ENCODE measurements at places on chromosomes 6 and 20.

- peak; percentile 27 for DNase-seq
These were observed 90.1 kb upstream of the FOXC1 start for GRCh38 chr6:1519597-1519996.

- DNase-seq, result no peak
These were observed 318.6 kb upstream of the RUNX2 start for GRCh38 chr6:45009576-45009975.

- DNase-seq, result peak; percentile 1
These were observed 356.4 kb downstream of the CDH4 start for GRCh38 chr20:61608275-61609085.

DNA sequence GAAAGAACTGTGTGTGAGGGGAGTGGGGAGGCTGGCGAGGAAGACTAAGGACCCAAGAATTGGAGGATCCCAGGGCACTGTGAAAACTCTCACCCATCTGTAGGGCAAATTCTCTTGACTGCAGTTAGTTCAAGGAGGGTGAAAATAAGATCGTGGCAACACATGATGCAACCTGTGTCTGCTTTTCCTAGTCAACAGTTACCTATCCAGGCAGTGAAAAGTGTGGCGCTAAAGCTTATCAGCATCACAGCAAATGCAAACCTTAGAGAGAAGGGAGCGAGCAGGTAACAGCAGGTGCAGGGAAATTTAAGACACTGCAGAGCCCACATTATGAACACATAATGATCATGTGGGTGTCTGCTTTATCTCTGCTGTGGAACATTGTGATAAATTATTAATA, 97.7 kb upstream of the SGK1 start:
- no peak for DNase-seq

DNA sequence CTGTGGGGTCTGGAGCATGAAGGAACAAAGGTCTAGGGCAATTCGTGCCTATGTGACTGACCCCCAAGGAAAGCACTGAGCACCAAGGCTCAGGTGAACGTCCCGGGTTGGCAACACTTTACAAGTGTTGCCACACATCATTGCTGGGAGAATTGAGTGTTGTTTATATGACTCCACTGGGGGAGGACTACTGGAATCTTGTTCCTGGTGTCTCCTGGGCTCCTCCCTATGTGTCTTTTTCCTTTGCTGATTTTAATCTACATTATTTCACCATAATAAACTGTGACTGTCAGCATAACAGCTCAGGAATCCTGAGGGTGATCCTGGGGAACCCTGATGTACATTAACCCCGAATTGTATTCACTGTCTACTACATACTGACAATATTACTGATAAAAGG, 207.7 kb upstream of the BMP2 start:
- DNase-seq, result no peak

DNA sequence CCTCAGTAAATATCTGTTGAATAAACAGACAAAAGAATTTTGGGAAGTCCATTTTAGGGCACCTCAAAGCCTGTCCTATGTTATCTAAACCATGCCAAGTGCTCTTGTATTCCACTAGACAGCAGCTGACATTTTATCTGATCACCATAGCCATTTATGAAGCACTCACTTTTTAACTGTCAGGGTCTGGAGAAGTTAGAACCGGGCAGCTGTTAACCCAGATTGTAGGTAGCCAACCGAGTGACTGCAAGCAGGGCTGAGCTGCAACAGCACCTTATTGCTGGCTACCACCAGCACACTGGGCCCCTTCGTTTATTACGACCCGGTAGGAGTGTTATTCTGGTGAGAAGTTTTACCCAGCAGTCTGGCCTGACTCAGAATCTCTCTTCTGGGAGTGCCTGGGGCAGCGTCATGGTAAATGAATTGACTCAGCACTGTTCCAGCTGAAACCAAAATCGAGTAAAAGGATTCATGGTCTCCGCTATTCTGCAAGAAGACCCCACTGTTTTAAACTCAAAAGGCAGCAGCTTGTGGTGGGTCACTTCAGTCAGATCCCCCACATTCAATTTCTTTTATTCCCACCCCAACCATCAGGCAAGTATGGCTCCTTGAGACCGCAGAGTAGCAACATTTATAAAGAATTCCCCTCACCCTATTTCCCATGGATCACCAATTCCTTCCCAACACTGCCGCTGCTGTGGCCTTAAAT, 1.7 kb downstream of the UBE2V1 start:
- DNase-seq, result no peak

- DNase-seq, result no peak
These were observed 102.5 kb downstream of the GRM4 start for GRCh38 chr6:34043359-34043758.

GRCh38 chr20:51154708-51155690, 132.1 kb upstream of the KCNG1 start:
- no peak for DNase-seq

DNA sequence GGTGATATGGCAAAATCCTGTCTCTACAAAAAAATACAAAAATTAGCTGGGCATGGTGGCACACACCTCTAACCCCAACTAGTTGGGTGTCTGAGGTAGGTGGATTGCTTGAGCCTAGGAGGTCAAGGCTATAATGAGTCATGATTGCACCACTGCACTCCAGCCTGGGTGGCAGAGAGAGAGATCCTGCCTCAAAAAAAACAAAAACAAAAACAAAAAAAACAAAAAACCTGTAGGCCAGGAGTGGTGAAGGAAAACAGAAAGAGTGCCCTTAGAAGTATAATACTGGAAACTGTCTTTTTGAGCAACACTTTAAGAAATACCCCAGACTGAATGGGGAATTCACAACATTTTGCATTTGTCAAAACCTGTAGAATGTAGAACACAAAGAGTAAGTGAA, 85.3 kb downstream of the JARID2 start:
- no peak for DNase-seq

DNA sequence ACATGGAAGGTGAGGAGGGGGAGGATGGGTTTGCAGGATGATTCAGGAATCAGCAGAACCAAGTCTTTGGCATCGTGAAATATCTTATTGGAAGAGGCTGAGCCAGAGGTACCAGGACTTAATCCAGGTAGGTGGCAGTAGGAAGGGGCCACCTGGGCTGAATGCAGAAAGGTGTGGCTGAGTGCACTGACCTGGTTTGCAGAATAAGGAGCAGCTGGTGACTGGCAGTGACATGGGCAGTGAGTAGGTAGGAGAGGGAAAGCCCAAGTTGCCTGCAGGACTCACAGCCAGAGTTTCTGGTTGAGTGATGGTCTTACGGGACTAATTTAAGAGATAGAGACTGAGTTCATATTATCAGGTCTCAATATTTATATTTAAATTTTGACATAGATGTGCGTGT, 1.1 kb upstream of the PBOV1 start:
- DNase-seq, result no peak

DNA sequence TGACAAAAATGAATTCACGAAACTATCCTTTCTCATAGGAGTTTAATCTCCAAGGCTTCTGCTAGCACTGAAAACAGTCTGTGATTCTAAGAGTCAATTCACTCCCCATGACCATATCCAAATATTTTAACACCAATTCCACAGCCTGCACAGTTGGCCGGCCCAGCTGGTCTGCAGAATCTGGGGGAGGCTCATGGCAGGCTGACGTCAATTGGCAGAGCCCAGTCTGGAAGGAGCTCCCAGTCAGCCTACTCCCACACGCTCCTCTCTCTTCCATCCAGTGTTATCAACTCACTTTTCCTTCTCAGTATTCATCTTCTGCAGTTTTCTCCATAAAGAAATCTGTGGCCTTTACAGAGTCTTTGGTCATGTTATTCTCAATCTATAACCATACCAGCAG, 111.0 kb downstream of the TBXT start:
- no peak for DNase-seq

GRCh38 chr6:53894091-53894490, 99.3 kb downstream of the LRRC1 start:
- DNase-seq, result no peak

- DNase-seq, result no peak
These were observed 108.2 kb downstream of the SULF2 start for GRCh38 chr20:47676912-47677634.

- peak; percentile 30 for DNase-seq
These were observed 8.9 kb upstream of the TAAR5 start for GRCh38 chr6:132598473-132598872.

- no peak for DNase-seq
These were observed 52.5 kb upstream of the KHDRBS2 start for GRCh38 chr6:62338477-62338876.

DNA sequence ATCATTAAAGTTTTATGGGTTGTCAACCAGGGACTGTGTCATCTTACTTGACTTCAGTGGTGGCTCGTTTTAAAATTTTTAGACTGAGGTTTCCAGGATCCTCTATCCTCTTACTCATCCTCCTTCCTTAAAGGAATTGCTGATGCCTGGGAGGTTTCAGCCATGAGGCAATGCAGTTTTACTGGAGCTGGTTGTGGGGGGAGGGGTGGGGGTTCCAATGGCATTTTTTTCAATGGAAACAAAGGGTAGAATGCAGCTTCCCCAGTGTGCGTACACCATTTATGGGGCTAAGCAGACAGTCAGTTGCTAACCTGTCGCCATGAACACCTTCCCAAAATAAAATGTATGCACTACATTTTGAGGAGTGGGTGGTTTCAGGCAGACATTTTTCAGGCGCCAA, 88.0 kb downstream of the METTL24 start:
- no peak for DNase-seq

GRCh38 chr6:75098709-75099108, 107.1 kb downstream of the COL12A1 start:
- peak; percentile 10 for DNase-seq

DNA sequence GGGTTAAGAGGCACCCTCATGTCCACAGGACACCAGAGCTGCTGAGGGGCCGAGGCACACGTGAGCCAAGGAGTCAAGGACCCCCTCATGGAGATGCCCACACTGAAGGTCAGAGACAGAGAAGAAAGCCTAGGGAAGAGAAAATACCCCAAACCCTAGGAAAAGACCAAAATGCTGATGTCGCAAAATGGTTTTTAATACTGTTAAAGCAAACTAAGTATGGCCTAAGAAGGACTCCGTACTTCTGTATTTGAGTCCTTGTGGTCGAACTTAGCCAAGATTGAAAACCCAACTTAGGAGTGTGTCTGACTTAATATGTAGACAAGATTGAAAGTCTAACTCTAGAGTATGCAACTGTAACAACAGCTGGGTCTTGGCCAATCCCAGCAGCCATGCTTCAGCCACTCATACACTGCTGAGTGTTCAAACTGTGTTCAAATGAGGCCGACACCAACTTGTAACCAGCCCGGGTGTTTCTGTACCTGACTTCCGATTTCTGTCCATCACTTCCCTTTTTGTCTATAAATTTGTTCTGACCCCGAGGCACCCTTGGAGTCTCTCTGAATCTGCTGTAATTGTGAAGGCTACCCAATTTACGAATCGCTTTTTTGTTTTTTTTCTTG, 92.6 kb upstream of the AGPAT4 start:
- DNase-seq, result peak; percentile 96

DNA sequence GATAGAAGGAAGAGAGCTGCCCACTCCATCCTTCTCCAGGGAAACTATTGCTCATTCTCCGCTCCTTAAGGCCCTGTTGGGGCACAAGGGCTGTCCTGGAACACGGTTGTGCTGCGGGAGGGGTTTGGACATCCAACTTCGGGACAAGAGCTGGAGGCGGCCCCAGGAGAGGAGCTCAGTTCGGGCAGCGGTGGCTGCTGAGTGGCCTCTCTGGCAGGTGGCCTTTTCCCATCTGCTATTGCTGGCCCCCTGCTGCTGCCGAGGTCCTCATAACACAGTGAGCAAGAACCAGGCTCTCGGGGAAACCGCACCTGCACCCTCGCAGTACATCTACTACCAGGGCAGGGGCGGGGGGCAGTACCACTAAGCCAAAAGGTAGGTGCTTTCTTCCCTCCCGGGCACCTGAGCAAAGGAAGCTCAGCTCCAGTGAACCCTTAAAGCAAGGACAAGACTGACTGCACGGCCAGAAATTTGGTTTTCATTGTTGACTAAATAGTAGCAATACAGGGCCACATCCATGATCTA, 63.7 kb downstream of the PSMG4 start:
- DNase-seq, result no peak

- DNase-seq, result no peak
These were observed 400.6 kb downstream of the HDGFL1 start for GRCh38 chr6:22970004-22970403.

DNA sequence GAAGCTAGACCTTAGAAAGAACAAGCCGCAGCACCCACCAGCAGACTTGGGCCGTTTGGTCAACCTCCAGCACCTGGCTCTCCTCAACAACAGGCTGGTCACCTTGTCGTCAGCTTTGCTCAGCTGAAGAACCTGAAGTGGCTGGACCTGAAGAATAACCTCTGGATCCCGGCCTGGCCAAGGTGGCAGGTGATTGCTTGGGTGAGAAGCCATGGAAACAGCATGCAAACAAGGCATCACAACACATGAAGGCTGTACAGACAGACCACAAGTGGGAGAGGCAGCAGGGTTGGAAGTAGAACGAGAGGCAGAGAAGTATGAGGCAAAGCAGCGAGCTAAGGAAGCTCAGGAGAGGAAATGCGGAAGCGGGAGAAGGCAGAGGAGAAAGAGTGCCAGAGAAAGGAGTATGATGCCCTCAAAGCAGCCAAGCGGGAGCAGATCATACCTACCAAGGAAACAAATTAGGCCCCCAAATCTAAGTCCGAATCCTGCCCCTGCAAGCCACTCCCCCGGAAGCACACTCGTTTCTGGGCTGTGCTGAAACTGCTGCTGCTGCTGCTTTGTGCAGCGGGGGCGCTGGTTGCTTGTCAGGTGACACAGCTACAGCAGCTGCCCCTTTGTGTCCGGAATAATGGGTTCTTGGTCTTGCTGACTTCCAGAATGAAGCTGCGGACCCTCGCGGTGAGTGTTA, 121.6 kb upstream of the LGSN start:
- DNase-seq, result no peak

GRCh38 chr20:45779011-45779915, 12.4 kb downstream of the WFDC3 start:
- peak; percentile 11 for DNase-seq

DNA sequence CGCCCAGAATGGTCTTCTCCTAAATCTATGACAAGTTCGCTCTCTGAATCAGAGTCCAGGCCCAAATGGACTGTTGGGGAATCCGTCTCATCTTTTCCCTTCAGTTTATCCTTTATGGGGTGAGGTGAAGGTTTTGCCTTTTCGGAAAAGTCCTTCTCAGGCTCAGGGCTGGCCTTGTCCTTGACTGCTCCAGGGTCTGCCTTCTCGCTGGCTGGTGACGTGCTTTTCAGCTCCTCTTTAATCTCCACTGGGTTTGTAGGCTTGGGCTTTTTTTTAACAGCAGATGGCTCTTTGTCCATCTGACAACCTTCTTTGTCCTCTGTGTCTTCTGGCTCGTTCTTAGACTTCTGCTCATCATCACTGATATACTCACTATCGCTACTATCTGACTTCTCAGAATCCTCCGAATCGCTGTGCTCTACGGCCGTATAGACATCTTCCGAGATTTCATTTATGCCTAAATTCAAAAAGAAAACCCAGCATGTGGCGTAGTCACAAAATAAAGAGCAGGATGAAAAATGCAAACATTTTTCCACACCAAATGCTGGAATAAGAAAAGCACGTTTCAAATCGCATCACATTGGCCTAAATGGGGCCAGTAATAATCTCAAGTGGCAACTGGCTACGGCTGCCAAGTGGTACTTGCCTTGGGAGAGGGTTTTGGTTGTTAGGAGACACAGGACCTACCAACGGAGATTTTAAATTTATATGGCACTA, 110.3 kb downstream of the ZMYND8 start:
- no peak for DNase-seq

Data from MV-4-11 (cell line).